NCI-H446 treated with DMSO at 0.1 percent for 48 hours (cell line): ENCODE measurements at places on chromosomes 13 and 19.

- DNase-seq = no peak
These were observed 105.1 kb downstream of the SOX1 start for GRCh38 chr13:112172017-112172416.

DNA sequence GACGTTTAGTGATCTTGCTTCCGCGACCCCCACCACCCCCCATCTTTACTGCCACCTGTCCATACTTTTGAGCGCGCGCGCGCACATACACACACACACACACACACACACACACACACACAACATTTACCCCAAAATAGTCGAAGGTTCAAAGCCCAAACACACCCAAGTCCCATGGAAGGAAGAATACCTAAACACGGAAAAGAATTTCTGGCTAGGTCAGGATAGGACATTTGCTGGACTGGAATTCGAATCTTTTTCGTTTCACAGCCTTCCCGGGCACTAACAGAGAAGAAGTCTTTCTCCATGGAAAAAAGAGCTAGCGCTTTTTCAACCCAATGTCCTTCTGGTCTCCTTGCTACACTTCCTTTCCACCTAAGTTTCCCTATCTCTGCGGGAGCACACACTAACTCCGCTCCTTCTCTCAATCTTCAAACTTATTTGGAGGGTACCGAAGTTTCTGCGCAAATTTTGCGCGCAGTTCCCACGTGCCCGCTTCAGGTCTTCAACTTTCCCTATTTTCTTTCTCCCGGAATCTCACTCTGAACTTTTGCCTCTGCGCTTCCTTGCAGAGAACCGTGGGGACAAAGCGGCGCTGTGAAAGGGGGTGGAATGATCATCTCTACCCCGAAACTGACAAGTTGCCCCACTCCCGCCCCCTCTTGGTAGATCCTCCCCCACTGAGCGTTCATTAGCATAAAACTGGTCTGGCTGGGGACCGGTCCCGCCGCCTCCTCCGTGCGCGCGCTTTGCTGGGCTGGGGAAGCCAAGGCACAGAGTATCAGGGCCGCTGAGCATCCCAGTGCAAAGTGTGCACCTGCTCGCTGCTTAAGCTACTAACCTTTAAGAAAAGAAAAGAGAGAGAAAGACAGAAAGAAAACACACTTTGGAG is 2.7 kb downstream of the DACH1 start:
- no peak for DNase-seq

DNA sequence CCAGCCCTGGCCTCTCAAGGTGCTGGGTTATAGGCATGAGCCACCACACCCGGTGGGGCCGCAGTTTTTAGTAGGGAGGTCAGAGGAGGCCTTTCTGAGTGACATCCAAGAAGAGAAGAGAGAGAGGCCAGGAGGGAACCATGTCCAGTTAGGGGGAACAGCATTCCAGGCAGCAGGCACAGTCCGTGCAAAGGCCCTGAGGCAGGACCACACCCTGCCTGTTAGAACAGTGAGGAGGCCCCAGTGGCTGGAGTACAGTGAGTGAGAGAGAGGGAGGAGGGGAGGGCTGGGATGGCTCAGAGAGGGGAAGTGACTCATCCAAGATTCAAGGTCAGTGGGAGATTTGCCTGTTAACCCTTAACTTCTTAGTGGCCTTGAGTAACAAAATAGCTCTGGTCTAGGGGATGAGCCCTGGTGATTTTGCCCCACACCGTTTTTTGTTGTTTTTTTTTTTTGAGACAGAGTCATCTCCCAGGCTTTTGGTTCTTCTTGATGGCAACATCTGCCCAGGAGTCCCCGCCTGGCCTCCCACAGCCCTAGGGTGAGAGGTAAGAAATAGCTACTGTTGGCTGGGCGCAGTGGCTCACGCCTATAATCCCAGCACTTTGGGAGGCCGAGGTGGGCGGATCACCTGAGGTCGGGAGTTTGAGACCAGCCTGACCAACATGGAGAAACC is 2.7 kb upstream of the PLIN3 start:
- DNase-seq = no peak

DNA sequence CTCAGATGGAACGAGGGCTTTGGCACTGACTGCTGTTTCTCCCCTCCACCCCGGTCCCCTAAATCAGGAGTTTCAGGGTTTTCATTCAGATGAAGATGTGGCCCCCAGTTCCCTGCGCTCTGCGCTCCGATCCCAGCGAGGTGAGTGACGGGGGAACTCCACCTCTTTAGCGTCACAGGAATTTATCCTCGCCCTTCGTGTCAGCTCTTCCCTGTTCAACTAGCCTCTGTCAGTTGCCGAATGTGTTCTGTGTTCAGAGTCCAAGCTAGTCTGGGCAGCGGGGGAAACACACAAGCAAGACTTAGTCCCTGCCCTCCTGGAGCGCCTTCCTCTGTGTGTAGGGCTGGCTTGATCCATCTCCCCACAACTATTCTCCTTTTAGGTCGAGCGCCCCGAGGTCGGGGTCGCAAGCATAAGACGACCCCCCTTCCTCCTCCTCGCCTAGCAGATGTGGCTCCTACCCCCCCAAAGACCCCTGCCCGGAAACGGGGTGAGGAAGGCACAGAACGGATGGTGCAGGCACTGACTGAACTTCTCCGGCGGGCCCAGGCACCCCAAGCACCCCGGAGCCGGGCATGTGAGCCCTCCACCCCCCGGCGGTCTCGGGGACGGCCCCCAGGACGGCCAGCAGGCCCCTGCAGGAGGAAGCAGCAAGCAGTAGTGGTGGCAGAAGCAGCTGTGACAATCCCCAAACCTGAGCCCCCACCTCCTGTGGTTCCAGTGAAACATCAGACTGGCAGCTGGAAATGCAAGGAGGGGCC is 1.8 kb downstream of the KMT2B start:
- DNase-seq = no peak

DNA sequence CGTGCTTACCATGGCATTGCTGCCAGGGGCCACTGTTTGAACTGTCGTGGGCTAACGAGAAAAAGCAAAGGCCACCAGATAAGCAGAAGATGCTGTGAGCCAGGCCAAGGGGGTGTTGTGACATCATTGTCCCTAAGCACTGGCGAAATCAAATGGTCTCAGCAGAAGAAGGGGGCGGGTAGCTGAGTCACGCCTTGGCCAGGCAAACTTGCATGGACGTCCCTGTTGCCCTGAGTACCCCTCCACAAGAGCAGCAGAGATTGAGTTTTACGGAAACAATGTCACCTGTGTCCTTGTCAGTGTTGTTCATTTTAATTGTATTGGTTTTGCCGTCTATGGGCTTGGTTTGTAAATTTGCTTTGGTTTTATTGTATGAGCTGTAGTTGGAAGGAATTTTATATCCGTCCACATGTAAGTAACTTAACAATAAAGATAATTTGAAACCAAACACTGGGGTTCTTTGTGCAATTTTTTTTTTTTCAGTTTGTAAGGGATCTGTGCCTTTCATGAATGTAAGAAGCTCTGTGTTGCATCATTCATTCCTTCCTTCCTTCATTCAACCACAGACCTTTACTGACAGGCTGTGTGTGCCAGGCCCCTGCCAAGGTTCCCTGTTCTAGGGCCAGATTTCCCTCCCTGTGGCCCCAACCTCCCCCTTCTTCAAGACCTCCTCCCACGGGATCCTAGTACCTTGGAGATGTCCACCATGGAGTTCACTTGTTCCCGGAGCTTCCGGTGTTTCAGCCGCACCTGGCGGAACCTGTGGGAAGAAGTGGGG is 12.3 kb downstream of the KCNN4 start:
- no peak for DNase-seq

- no peak for DNase-seq
These were observed 222.0 kb downstream of the PCDH9 start for GRCh38 chr13:67008075-67008668.

DNA sequence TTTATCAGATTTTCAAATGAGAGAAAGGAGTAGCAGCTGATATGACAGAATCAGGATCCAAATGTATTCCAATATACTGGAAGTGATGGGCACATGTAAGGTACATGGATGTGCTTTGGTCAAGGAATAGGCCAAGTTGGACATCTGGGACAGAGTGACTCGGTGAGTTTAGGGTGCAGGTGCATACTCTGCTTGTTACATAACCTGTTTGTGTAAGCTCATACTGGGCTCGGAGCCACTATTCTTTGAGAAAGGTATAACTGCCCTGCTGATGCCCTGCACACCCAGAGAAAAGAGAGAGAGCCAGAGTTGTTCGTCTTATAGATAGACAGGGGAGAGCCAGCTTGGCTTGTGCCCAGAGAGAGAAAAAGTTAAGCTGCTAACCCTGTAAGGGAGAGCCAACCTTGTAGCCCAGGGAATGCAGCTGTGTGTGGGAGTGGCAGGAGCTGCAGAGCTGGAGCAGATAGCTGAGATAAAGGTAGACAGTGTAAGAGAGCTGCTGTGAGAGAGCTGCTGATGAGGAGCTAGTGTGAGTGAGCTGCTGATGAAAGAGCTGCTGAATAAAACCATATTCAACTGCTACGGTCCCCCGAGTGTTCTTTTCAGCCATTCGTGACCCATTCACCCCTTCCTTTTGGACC is 40.7 kb upstream of the N4BP2L1 start:
- DNase-seq = no peak

DNA sequence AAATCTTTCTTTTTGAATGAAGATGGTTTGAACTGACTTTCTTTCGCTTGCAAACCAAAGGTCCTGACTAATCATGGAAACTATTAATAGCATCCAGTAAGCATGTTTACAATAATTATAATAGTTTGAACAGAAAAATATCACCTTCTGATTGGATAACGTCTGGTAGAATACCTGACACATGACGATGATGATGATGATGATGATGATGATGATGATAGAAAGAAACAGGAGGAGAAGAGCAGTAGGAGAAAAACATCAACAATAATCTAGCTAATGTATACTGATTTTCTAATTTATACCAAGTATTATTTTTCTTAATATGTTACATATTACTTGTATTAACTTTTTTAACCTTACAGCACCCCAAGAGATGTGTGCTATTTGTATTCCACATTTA is 157.5 kb upstream of the SPRY2 start:
- no peak for DNase-seq
